ENCODE measurements at places on chromosomes 5 and 9.

DNA sequence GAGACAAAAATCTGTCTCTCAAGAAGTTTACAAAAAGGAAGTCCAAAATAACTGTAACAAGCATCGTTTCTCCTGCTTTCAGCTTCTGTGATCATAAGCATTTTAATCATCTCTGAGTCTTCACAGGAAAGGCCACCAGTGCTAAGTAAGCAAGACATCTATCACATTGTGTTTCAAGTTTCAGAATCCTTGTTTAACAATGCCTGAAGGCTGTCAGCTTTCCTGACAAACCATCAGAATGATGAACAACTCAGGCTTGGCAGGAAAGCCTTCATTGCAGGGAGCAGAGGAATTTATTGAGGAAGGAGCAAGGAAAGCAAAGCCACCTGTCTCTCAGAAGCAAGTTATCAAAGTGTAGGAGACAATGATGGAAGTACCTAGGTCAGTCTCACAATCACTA lies 143.5 kb upstream of the DAPK1 start:
- DNase-seq: no peak

- no peak for DNase-seq
Measured at GRCh38 chr5:66620711-66621110, 24.5 kb downstream of the MAST4 start.

DNA sequence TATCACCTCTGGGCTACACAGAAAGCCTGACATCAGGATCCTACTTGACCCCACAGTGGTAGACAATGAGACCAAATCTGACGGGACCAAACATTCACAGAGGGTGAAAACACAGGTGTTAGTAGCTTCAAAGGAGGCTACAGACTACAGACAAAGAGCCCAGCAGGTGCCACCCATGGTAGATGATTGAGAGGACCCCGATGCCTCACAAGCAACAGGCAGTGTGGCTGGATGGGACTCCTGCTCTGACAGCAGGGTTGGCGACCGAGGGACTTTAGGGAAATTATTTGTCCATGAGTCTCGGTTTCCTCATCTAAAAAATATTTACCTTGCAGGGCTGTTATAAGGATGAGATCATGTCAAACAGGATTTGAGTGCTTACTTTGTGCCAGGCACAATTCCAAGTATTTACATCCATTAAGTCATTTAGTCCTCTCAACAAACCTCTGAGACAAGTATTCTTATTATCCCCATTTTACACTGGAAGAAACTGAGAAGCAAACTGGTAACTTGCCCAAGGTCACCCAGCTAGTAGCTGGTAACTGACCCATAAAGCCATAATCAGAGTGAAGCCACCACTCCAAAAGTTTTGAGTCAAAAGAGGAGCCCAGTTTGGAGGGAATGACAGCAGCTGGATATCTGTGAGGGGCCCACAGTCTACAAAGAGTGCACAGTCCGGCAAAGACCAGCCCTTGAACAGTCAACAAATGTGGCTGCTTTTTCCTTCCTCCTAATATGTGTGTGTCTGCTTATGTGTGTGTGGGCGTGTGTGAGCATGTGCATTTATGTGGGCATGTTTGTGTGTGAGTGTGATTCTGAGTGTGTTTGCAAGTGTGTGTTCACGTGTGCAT lies 502.0 kb downstream of the BNC2 start:
- DNase-seq: peak; percentile 56

- DNase-seq: no peak
Measured at GRCh38 chr9:7570107-7570720, 229.4 kb downstream of the DMAC1 start.

DNA sequence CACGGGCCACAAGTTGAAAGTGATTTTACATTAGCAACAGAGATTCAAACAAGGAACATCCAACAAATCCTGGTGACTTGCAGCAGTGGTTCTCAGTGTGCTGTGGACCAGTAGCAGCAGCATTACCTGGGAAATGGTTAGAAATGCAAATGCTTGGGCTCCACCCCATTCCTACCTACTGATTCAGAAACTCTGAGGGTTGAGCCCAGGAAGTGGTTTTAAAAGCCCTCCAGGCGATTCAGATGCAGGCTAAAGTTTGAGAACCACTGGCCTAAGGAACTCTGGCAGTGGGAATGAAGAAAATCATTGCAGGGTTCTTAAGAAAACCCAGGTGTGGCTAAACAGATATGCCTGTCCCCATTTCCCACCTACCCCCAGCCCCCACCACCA lies 398.8 kb downstream of the ENC1 start:
- no peak for DNase-seq

DNA sequence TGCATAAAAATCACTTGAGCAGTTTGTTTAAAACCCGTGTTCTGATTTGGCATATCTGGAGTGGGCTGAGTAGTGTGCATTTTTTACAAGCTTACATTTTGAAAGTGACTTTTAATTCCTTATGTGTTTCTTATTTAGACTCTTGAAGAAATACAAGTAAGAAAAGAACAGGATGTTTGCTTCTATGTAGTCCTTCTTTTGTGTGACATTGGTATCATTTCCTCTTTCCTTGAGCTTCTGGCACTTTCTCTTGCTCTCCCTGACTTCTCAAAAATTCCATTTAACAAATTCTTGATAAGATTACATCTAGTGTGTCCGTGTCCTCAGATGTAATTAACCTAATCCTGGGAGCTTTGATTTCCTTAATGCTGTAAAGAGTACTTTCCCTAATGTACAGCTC lies 12.5 kb downstream of the GARNL3 start:
- DNase-seq: no peak

DNA sequence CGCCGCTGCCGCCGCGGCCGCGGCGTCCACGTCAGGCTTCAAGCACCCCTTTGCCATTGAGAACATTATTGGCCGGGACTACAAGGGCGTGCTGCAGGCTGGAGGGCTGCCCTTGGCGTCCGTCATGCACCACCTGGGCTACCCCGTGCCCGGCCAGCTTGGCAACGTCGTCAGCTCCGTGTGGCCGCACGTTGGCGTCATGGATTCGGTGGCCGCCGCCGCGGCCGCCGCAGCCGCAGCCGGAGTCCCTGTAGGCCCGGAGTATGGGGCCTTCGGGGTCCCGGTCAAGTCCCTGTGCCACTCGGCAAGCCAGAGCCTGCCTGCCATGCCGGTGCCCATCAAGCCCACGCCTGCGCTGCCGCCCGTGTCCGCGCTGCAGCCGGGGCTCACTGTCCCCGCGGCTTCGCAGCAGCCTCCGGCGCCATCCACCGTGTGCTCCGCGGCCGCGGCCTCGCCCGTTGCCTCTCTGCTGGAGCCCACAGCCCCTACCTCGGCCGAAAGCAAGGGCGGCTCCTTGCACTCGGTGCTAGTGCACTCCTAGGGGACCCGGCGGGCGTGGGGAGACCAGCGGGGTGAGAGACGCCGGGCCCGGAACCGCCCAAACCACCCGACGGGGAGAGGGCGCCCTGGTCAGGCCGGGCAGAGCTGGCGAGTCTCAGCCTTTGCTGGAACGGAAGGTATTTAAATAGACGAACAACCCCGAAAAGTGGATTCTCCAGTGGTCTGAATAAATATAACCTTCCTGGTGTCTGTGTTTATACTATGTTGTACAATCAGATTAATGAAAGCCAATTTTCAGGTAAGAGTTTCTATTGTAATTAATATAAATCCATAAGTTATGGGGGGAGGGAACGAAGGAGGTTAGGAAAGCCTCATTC lies 1.2 kb downstream of the FOXB2 start:
- DNase-seq: no peak

GRCh38 chr5:95530416-95530815 lies 24.4 kb downstream of the SKIC3 start:
- DNase-seq: no peak

GRCh38 chr5:137146402-137146890 lies 352.7 kb downstream of the SPOCK1 start:
- DNase-seq: no peak

- no peak for DNase-seq
Measured at GRCh38 chr5:155620821-155621410, 607.4 kb downstream of the KIF4B start.

DNA sequence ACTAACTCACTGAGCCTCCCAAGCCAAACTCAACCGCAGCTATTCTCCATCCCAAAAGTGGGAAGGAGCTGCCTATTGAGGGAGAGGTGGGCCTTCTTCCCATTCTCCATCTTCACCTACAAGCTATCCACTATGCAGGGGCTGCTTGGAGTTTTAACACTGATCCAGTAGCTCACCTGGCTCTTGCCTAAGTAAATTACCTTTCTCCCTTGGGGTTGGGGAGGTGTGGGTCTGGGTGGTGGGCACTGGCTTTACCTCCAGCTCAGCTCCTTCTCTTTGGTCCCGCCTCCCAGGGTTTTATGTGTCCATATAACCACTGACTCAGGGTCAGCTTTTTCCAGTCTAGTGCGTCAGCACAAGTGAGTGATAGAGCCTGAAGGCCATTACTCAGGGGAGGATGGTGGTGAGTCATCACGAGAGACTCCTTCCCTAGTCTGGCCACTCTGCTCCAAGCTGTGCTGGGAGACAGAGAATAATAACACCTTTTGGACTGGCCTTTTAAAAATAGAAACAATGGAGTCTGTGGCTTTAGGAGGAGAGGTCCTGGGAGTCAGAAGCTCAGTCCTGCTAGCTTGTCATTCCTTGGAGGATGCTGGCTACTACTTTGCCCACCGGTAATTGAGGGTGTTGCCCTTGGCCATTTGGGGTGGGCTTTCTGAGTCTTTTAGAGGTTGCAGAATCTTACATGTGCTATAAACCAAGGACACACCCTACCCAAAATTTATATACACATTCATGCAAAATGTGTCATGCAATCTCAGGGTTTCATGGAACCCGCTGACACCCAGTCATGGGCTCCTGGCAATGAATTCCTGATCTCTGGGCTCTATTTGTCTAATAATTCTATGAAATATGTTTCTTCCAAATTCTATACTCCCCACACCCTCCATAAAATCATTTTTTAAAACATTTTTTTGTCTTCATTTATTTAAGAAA lies 35.6 kb upstream of the ATP6V1G1 start:
- no peak for DNase-seq

DNA sequence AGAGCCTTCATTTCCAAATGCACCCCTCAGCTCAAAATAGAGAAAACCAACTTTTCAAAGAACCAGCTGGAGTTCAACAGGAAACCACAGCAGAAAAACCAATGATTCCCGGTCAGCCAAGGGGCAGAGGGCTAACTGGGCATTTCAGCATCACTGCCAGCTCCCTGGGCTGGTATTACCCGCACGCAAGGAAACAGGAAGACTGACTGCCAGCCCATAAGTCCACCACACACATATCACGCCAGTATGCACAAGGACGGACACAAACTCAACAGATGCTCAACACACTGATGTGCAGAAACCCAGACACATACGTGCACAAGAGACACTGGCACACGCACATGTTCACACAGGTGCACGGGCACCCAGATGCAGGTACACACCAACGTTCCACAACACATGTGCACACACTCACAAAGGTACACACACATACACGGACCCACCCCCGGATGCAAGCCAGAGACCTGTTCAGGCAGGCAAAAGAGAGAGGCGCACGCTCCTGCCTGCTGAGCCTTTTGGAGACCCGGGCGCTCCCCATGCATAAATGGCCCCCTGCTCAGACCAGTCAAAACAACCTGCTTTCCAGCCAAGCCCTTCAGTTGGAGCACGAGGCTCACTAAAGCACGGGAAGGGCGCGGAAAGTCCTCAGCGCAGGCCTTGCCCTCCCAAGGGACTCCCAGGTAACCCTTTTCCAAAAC lies 2.1 kb downstream of the ADAMTS2 start:
- no peak for DNase-seq

DNA sequence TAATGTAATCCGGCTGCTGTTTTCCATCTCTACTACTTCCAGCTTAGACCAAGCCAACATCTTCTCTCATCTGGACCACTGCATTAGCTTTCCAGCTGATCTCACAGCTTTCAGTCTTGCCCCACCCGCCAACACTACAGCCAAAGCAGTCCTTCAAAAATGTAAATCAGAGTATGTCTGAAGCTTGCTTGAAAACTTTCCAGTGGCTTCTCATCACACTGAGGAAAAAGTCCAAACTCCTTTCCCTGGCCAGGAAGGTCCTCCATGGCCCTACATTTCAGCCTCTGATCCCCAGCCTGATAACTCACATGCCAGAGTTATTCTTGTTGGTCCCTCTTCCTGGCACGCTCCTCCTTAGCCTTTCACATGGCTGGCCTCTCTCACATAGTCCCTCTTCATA lies 38.5 kb downstream of the TTC1 start:
- DNase-seq: no peak

All from SHP77 treated with DMSO at 0.1 percent for 48 hours (cell line).